ENCODE measurements at places on chromosomes 6 and 20.

GRCh38 chr6:154430481-154430919 is 73.9 kb upstream of the IPCEF1 start:
- DNase-seq: no peak

DNA sequence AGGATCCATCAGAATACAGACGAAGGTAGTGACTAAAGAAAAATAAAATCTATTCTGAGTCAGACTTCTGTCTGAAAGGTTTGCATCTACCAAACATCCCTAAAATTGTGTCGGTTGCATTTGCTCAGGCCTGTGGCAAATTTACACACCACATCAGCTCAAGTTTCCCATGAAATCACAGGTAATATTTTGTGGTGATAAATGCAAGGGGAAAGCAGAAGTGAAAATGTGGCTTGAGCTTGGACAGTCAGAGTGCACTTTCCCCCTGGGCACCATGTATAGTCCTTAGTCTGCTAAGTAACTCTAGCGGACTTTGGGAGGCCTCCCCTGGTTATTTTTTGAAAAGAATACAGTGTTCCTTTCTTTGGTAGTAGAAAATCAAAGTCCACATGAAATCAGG is 159.1 kb downstream of the PKHD1 start:
- DNase-seq: no peak

DNA sequence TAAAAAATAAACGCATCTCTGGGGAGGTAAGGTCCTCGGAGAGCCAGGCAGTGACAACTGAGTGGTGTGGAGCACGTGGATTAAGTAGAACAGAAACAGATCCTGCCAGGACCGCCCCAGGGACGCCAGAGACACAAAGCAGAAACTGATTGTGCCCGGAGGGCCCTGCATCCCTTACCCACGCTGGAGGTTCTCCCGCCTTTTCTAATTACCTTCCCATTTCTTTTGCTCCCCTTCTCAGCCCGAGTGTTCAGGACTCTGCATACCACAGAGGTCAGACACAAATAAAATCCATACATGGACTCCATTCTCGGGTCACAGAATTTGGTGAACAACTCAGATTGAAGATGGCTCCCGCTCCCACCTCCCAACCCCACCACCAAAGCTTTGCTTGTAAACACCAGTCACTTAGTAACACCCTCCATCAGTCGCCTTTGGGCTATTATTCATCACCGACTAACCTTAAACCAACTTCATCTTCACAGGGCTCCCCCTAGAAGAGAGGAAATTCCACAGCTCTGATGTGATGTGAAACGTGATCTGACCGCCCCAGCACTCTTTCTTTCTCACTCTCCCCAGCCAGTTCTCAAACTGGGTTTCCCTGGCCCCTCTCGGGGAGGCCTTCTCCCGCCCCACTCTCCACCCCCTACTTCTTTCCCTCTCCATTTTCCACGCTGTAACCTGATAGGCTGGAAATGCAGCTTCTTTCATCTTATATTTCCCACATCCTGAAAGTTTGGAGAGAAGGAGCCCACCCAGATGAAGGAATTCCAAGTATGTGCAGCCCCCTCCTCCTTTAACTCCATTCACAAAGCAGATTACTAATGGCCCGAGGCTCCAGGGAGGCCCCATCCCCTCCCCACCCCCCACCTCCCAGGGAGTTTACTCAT is 32.5 kb upstream of the PIM1 start:
- peak; percentile 84 for DNase-seq

DNA sequence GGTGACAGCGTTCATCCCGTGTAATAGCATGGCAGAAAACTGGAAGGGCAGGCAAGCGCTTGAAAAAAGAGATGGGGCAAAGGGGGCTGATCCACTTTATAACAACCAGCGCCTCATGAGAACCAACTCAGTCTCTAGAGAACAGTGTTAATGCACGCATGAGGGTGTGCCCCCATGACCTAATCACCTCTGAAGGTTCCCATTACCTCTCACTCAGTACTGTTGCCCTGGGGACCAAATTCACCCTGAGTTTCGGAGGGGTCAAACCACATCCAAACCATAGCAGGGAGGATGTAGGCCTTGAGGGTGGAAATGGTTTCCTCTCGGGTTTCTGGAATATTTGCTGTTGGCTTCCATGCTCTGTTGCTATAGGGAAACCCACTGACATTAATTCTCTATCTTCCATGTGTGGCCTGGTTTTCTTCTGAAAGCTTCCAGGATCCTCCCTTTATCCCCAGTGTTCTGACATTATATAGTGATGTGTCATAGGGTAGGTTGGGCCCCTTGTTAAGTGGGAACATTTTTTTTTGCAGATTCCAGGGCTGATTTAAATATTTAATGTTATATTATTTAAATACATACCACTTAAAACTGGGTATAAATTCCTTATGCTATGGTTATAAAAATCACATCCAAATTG is 65.2 kb downstream of the PPP1R14C start:
- DNase-seq: no peak

DNA sequence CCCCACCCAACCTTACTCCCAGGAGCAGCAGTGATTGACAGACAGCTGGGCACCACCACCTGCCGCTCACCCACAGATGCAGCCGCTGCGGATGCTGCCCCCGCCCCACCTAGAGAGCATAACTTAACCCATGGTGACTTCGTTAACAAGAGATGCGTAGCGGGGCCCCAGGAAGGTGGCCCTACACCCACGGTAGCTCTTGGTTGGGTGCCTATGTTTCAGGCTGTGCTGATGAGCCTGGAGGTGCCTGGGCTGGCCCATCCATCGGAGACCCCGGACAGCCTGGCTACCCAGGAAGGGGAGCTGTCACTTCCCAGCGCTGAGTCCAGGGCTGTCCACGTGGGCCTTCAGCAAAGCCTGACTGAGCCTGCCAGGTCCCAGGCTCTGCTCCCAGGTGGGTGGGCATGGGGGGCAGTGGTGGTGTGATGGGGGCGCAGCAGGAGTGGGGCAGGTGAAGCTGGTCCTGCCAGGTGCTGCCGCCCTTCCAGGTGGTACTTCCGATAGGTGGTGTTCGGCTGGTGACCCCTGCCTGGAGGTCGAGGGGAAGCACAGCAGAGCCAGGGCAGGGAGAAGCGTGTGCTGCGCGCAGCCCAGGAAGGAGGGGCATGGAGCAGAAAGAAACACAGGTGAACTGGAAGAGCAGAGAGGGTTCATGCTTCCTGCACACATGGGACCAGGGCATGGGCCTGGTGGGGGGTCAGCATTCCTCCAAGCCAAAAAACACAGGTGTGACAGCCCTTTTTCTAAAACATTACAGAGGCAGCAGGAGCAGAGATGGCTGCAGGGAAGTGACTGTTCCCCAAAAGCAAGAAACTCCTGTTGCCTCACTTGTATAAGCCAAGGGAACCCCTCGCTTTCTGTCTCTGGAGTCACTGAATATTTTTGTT is 56.9 kb downstream of the SYNJ2 start:
- peak; percentile 35 for DNase-seq

GRCh38 chr6:78942446-78942845 is 75.1 kb downstream of the IRAK1BP1 start:
- DNase-seq: no peak

DNA sequence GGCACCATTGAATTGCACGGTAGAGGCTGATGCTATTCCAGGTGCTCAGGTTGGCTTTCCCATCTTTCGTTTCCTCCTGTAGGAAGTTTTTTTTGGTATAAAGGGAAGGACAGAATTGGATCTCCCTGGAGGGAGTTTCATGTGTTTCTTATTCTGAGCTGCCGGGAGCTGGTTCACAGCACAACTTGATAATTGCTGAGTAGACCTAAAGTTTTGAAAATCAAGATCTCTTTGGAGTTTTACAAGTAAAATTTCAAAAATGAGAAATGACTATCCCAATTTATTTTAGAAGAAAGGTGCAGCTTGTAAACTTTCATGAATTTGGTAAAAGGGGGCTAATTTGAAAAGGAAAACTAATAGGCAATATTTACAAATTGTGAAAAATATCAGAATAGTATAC is 125.2 kb upstream of the ESR1 start:
- no peak for DNase-seq

GRCh38 chr6:170453586-170454511 is 99.3 kb downstream of the PSMB1 start:
- no peak for DNase-seq

DNA sequence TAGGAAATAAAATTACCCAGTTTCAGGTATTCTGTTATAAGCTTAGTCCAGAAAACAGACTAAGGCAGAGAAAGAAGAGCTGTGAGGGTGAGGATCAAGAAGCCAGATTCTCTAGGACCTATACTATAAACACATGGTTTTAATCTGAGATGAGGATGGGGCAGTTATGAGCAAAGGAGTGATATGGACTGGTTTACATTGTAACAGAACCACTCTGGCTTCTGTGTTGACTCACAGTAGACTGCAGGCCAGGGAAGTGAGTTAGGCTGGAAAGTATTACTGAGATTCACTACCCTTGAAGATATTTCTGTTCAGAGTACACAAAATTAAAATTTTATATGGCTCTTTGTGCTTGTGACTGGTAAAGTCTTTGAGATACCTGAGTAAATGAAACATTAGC is 3.2 kb upstream of the RWDD1 start:
- DNase-seq: no peak

DNA sequence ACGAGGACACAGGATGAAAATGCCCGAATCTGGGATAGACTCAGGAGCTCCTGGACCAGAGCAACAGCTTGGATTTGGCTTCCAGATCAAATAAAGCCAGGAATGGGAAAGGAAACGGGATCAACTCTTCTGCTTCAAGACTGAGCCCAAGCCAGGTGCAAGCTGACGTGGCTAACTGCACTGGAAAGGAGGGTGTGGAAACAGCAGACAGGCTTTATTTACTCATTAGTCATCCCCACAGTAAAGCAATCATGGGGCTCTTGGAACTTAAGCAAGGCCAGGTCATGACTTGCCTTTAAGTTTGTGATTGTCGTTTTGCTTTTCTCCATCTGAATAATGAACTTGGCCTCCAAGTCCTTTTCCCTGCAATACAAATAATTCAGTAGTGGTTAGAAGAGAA is 45.2 kb downstream of the KIF16B start:
- no peak for DNase-seq

- no peak for DNase-seq
These were observed 61.8 kb downstream of the FAM229B start for GRCh38 chr6:112149236-112149635.

Data from left hindlimb (tissue), 1 donor.